Lung microvascular endothelial cell (primary cell): ENCODE measurements at places on chromosomes 7 and 10. TPM values are rescaled to one million over a fixed set of nuclear protein-coding genes. Genes with fewer than 3 reads are reported as not detected.

GRCh38 chr10:26211781-26212444 lies 4.7 kb upstream of the GAD2 start:
- DNase-seq: no peak

- peak; percentile 17 for DNase-seq
Observed at GRCh38 chr7:6558837-6559236, 7.6 kb upstream of the GRID2IP start.

DNA sequence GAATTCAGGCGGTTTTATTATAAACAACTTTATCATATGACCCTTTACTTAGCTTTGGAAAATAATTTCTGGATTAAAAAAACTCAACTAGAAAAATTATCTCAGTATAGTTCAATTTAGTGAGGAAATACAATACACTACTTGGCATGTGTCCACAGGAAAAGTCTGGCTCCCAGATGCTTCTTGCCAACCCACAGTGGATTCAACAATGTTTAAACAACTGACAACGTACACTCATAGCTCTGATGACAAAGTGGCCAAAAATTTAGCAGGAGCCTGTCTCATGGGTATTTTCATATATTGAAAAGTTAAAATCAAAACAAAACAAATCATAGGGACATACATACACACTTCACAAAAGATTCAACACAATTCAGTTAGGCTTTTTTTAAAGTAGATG lies 158.8 kb downstream of the SKAP2 start:
- peak; percentile 95 for DNase-seq

EBLN1 gene
- not detected in 2 replicates for total RNA-seq

GRCh38 chr7:105974471-105974870 lies 11.4 kb downstream of the CDHR3 start:
- no peak for DNase-seq

DNA sequence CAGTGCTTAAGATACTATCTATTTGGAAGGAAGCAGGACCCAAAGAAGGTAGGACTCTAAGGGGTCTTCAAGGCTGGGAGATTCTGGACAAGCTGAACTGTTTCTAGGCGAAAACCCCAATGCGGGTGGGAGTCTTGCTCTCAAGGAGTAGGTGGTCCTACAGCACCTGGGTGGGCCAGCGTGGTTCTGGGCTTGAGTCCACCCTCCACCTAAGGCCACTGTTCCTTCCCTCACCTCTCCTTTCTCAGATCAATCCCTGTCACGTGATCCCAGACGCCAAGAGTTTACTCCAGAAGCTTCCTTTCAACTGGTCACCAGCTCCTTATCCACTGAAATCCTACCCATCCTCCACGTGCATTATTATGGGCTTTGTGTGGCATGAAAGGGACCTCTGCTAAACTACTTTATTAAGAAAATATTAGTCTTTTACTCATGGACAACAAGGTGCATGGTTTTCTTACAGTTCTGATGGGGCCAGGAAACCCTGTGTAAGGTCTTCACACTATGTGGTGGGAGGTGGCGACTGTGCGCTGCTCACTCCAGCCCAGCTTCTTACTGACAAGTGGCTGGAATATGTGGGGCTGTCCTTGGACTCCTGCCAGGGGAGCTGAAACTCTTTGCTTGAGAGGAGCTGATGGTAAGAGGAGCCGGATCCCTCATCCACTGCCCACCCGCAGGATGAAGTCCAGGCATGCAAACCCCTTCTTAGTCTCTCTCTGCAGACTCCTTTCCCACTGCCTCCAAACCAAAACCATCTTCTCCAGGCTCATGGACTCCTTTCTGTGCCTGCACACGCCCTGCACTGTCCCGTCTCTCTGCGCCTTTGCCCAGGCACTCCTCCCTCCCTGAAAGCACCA lies 1.6 kb downstream of the ZNF746 start:
- DNase-seq: peak; percentile 84

DNA sequence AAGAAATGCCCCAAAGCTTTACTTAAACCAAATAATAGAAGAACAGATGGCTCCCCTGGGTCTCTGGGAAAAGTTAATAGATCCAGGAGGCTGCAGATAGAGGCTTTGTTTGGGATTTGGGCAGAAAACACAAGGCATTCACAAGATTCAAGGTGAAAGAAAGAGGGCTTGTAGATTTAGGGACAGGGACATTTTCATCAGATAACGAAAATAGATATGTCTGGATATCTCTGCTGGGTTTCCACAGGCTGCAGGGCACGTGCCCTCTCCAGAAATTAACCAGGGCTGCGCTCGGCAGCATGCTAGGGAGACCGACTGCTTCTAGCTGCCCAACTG lies 14.9 kb downstream of the CARD11 start:
- DNase-seq: no peak

CROT gene
- total RNA-seq: 2.2 and 3.5 TPM in 2 replicates

DNA sequence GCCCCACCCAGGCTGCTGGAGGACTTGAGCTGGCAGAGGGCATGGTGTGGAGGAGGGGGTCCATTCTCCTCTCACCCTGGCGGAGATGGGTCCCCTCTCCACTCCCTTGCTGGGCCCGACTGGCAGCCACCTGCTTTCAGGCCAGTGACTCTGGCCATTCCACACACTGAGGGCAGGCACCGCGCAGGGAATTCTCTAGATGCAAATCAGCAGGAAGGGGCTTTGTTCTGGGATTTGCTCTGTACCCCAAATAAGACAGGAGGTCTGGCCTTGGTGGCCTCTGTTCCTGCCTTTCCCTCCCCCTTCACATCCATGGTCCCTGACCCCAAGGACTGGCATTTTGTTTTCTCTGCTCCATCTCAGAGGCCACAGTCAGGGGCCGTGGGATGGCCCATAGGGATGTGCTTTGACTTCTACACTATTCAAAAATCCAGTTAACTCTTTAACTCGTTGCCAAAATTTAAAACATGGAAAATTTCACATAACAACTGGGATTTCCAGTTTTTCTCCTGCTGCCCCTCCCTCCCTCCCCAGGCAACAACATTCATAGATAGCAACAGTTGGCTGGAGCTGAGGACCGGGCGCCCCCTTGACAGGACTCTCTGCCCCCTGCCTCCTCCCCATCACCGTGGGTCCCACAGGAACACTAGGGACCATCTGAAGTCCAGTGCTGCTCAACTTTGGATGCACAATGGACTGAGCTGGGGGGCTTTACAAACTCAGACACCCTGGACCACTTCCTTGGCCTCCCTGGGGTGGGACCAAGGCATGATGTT lies 33.9 kb downstream of the PPIF start:
- DNase-seq: no peak

- DNase-seq: no peak
Observed at GRCh38 chr7:47349401-47349800, 232.5 kb downstream of the TNS3 start.

- DNase-seq: no peak
Observed at GRCh38 chr10:3460420-3461128, 288.0 kb upstream of the PITRM1 start.

ZP3 gene
- 0.65 and 1.8 TPM in 2 replicates for total RNA-seq

DNA sequence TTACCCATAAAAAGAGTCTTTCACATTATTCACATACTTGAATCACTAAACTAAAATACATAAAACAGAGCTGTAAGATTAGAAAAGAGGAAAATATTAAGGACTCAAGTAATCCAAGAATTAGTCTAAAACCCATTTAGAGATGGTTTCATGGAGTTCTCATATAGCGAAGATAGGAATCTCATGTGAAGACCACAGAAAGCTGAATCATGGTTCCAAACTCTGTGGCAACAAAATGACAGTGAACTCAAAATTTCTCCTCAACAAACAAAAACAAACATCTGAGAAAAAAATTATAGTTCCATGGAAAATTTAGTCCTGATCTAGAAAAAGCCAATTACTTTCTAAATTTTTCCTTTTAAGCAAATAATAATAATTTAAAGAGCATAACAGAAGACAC lies 34.6 kb downstream of the BAZ1B start:
- no peak for DNase-seq

DNA sequence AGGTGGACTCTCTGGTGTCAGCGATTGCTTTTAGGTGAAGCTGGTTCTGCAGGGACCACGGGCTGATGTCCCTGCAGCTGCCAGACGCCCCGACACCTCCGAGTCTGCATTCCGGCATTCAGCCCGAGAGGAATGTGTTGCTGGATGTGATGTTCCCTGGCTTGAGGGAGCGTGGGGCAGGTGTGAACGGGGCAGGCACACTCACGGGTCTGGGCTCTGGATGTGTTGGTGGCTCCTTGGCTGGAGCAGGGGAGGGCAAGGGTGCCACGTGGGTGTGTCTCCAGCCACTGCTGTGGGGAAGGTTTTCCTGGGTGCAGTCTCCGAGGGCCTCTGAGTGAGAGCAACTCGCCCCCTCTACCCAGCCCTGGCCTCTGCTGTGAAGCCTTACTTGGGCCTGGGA lies 140.5 kb downstream of the CAMK1D start:
- no peak for DNase-seq

DNA sequence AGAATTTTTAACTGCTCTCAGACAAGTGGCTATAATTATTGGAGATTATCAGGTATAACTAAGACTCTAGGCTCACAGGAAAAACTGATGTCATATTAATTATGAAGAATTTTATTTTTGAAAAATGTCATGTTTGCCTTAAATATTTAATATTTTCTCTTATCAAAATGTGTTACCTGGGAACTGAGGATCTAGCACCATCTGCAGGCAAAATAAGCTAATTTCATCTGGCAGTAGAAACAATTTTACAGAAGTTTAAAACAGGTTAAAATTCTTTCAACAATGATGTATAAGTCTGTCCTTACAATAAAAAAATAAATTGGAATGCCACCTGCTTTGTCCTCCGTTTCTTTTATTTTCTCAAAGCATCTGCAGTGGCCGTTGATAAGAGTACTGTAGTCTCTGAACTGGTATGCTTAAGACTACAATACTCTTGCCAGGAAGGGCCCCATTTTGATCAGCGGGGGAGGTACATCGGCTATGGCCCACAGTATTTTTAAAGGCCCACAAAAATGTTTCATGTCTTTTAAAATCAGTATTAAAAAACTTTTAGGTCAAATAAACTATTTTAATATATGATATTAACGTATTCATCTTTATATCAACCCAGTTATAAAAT lies 81.3 kb downstream of the VWDE start:
- DNase-seq: peak; percentile 48

DNA sequence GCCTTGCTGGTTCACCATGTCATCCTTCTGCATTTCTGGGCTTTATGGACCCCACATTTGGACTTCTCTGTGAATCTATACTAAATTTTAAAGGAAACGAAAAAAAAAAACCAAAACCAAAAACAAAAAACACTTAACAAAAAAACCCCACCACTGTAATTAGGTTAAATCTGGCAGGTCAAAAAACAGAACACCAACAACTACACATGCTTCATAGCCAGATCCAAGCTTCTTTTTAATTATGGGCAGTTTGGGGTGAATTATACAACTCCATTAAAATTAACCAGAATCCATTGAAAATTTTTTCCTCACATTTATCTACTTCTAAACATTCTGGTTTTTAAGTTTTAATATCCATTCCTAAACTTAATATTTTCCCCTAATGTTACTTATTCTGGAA lies 58.4 kb downstream of the CDK6 start:
- DNase-seq: no peak

DNA sequence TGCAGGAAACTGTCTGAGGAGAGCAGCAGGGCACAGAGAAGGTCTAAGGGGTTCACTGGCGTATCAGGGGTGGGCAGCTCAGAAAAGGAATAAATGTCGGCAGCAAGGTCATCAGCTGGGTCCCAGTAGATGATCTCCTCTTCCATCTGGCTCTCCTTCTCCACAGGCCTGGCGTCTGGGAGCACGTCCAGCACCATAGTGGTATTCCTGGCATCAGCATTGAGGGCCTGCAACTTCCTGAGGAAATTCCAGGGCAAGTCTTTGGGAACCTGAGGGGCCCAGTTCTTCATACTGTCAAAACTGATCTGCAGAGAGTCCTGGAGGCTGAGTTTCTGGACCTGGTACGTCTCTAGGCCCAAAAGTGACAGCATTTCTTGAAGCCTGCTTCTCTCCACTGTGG lies 9.6 kb upstream of the MRPS24 start:
- peak; percentile 13 for DNase-seq

DNA sequence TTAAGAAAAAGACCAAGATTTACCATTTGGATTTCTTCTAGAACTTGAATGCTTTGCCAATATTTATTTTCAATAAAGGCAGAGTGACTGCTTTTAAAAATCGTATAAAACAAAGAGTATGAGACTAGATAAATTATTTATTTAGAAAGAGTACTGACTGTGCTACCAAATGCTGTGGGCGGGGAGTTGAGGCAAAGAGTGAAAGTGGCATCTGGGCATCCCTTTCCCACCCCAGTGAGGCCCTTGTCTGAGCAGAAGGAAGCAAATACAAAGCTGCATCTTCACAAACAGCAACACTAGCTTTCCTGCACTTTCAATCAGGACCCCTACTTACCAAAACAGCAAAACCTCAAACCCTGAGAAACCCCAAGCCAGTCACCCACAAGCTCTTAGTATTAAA lies 34.9 kb downstream of the ITGB1 start:
- no peak for DNase-seq

DNA sequence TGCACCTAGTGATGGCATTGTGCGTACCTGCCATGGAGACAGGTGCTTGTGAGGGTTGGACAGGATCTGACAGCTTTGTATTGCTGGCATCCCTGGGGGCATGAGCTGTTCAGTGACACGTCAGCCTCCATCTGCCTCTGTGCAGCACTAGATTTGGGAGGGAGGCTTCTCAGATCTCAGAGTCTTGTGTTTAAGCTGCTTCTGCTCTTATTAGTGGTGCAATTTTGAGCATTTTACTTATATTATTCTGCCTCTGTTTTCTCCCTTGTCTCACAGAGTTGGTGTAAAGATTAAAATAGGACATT lies 5.1 kb downstream of the ARHGAP22 start:
- DNase-seq: no peak

DNA sequence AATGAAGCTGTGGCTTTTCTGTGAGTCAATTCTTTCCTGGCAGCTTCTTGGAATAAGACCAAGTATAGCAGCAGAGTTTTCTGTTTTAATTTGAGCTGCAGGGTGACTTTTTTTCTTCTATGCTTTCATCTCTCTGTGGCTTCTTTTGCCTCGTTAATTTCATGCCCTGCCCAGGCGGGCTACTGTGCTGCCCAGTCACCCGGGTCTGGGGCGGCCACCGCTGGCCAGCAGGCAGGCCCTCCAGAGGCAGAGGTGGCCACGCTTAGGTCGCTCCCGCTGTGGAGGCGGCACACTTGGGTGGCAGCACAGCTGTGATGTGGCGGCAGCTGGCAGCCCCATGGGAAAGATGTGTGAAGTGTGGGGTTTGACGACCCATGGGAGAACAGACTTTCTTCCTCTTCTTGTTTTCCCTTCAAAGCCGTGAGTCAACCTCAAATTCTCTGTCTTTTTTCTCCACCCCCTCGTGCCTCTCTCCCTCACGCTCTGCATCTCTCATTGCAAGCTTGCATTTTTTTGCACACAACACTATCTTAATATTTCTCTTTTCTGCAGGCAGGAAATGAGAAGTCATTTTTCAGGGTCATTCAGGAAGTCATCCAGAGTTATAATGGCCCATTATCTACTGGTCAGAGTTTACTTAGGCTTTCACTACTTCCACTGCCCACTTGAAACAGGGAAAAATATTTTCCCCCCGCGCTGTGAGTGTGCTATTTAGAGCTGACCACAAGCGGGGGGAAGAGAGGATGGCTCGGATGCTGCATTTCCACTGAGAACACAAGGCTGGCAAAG lies 67.8 kb downstream of the EGFR start:
- peak; percentile 77 for DNase-seq

DNA sequence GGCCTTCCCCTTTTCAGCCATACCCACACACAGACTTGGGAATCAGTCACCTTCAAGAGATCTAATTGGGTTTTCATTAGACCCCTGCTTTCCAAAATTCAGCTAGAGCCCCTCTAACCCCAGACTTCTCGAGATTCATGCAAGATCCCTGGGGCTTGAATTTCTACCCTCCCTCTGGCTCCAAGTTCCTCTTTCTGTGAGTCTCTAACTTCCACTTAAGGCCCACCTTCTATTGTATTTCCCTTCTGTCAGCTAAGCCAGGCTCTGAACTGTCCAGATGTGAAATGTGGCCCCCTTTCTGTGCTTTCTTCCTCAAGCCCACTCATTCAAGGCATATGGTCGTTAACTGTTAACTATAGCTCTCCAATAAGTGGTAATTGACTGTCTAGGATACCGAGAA lies 132.2 kb downstream of the ZNF365 start:
- DNase-seq: no peak
